Stimulated activated CD8-positive, alpha-beta memory T cell treated with anti-CD3 and anti-CD28 coated beads, Interleukin-4, amount 100 ng/mL, for 1 hour (primary cell): ENCODE measurements at places on chromosomes 6 and 20.

DNA sequence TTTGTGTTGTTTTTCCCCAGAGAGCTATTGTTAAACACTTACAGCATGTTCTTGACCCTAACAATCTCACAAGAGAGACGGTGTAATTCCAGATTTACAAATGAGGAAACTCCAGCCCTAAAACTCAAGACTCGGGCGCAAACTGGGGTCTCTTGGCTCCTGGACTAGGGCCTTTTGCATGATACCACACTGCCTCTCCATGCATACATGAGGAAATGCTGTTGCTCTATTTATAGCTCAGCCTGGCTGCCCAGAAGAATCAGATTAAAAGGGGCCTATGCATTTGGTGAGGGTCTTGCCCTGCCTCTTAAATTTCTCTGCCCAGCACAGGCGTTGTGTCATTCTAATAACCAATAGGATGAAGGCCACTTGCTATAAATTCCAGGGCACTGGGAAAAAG lies 30.5 kb upstream of the SNRPB2 start:
- DNase-seq = no peak

DNA sequence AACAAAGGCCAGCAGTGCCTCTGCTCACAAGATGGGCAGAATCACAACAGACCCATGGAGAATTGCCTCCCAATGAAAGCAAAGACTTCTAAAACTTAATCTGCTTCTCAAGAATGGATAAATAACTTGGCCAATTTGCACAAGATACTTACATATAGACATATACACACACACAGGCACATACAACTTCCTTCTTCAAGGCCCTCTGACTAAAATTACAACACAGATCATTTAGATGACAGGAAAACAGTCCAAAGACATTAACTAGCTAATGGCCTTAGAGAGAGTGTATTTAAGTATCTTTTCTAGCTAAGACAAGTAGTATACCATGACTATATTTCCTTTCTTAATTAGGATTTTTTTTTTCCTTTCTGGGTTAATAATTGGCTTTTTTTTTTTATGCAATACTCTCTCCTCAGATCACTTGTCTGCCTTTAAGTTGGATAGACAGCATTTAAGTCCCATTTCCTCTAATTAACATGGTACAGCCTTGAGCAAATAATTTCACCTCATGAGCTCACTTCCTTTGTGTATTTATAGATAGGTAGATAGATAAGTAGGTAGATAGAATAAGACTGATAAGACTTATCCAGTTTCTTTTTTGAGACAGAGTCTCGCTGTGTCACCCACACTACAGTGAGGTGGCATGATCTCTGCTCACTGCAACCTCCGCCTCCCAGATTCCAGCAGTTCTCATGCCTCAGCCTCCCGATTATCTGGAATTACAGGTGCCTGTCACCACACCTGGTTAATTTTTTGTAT lies 70.0 kb downstream of the NRSN1 start:
- DNase-seq = no peak

- DNase-seq = no peak
These were observed 149.9 kb downstream of the RPS12 start for GRCh38 chr6:132964101-132964867.

- no peak for DNase-seq
These were observed 3.7 kb upstream of the BEND3 start for GRCh38 chr6:107118976-107119375.

- no peak for DNase-seq
These were observed 159.5 kb downstream of the LY86 start for GRCh38 chr6:6748001-6748400.
